ENCODE measurements at places on chromosomes 3 and 15.

GRCh38 chr3:126153695-126154360 lies 26.6 kb downstream of the ALDH1L1 start:
- DNase-seq = no peak

DNA sequence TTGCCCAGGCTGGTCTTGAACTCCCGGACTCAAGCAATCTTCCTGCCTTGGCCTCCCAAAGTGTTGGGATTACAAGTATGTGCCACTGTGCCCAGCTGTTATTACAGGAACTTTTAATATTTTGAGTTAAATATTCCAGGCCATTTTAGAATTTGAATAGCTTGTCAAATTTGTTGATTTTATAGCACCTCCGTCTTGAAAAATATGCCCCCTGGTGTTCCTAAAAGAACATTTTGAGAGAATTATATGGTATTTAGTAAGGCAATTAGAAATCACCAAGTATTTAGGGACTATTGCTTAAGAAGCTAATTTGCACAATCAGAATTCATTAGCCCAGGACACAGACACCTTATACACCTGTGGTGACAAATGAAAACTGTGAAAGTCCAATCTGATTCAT lies 23.7 kb downstream of the PDE8A start:
- DNase-seq = no peak

GRCh38 chr3:15629860-15630597 lies 28.5 kb downstream of the BTD start:
- DNase-seq = peak; percentile 27

DNA sequence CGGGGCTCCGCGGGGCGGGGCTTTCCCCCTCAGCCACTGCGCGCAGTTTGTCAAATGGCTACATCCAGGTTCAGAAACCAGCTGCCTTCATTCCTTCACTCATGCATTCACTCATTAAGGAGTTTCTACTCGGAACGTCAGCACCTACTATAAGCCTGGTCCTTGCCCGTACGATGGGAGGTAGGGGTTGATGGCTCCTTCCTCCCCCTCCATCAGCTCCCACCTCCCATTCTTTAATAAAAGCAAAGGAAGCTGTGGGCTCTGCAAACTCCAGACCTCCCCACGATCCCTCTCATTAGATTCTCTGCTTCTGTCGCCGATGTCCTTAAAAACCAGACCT lies 267 bp upstream of the CFAP92 start:
- no peak for DNase-seq

GRCh38 chr3:132062535-132062934 lies 27.7 kb upstream of the CPNE4 start:
- DNase-seq = no peak

DNA sequence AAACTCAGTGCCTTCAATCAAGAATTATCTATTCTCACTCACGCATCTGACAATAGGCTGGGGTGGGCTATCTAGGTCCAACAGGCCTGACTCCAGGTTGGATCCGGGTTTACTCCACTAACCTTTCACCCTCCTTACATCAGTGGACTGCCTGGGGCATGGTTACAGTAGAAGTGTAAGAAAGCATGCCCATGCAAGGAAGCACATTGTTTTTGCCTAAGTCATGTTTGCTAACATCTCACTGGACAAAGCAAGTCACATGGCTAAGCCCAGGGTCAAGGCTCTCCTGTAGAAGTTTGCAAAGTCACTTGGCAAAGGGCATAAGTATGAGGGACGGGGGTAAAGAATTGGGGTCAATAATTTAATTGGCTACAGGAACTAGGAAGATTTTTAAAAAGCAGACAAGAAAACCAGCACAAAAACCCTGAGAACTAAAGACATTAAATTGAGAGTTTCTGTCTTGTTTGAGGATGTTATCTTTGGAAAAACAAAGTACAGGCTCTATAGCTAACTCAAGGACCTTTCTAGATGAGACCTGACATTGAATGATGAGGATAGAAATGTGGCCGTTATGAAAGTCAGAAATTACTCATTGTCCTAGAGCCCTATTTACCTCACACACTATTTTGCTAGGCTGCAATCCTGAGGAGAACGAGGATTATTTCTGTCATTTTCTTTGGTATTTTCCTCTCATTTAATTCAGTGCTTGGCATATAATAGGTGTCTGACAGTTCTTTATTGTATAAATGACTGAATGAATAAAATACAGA lies 214.2 kb downstream of the IL20RB start:
- DNase-seq = no peak

DNA sequence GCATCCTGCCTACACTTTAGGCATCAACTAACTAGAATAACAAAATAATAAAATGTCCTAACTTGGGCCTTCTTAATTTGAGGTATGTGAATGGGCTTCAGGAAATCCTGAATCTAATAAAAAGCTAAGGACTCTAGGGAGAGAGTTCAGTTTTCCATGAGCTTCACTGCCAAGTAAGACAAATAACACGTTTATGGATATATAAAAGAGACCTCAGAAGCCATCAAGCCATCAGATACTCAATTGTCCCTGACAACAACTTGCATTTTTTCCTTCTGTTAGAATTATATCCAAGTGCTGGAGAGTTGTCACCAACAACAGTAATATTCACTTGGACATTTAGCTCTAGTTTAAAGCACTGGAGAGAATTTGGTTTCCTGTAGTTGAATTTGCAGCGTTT lies 102.4 kb upstream of the IGSF10 start:
- DNase-seq = no peak

DNA sequence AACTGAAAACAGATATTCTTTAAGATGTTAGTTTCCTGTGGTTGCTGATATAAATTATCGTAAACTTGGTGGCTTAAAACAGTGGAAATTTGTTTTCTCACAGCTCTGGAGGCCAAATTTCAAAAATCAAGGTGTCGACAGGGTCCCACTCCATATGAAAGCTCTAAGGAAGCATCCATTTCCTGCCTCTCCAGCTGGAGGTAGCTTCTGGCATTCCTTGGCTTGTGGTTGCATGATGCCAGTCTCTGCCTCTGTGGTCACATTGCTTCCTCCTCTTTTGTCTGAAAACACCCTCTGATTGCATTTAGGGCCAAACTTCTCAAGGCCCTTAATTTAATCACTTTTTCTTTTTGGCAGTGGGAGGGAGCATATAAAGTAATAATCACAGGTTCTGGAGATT lies 96.8 kb downstream of the PPM1L start:
- DNase-seq = no peak
